Naive thymus-derived CD4-positive, alpha-beta T cell (primary cell): ENCODE measurements at places on chromosomes 12 and 14. TPM values are rescaled to one million over a fixed set of nuclear protein-coding genes. Genes with fewer than 3 reads are reported as not detected.
A peak's percentile ranks its signal among the peaks of the same experiment; 100 is the strongest.

The OR6C2 gene
- not detected for polyA plus RNA-seq

DNA sequence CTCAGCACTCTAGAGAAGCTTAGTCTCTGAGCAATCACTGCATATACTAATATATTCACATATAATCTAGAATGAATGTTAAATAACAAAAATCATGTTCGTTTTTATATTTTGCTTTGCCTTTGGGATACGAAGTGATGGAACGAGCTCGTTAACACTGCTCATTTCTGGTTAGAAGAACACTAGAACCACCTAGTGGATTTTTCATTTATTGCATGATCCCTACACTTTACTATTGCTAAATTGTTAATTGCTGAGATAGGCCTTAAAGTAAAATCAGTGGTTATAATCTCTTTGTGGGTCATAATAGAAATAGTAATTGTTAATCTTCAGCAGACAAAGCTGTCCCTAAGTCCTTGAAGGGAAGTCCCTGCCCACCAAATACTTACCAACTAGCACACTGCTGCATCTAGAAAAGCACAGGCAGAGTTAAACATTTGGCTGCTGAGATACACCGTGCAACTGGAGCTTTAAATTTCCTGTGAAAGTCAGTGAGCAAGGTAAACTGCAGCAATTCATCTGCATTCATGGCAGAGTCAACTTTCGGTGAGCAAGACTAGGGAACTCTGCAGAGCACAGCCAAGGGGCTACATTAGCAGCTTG, 353.7 kb downstream of the APAF1 start:
- no peaks in the 10 kb centered on the region for H3K36me3 ChIP-seq
- H3K27me3 ChIP-seq, result no peaks in the 10 kb centered on the region
- H3K27ac ChIP-seq, result no peak overlapping the region

The ENDOU gene
- polyA plus RNA-seq, result not detected

DNA sequence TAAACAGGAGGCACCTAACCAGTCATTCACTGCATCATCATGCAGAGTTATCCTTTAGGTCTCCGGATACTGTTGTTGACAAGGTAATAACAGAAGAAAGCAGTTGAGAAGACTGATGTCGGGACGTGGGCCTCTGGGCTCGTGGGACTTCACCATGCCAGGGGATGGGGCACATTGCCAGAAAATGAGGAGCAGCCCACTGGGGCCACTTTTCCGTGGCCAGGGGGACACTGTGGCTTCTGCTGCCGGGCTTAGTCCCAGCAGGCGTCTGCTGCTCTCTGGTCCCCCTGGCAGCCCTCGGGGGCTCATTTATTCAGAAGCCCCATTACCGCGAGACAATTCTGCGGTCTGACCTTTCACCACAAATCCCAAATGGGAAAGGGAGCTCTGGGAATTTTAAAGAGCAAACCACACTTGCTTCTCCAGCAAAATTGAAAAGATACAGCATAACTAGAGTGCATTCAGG, 201.2 kb downstream of the DAD1 start:
- no peak overlapping the region for H3K4me3 ChIP-seq
- H3K36me3 ChIP-seq, result no peaks in the 10 kb centered on the region
- H3K27me3 ChIP-seq, result no peaks in the 10 kb centered on the region

GRCh38 chr12:59634254-59634653, 38.4 kb downstream of the SLC16A7 start:
- no peak overlapping the region for H3K4me3 ChIP-seq
- H3K27ac ChIP-seq, result no peak overlapping the region
- no peaks in the 10 kb centered on the region for H3K36me3 ChIP-seq
- no peaks in the 10 kb centered on the region for H3K27me3 ChIP-seq

The PPFIA2 gene
- not detected for polyA plus RNA-seq

DNA sequence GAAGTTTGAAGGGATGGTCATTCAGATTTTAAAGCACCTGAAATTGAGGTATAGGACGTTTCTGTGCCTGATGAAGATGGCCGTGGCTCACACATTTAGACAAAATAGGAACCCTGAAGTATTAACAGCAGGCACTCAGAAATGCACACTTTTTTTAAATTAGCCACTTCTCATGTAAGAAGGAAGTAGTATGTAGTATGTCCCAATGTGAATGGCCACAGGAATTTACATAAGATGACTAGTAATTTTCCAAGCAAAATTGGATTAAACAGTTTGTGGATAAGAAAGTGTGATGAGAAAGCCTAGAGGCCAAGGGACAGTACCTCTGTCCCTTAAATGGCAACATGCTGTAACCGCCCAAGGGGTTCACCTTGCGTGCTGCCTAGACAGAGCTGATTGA, 1.8 kb upstream of the MIS18BP1 start:
- DNase-seq, result no peak
- no peaks in the 10 kb centered on the region for H3K27me3 ChIP-seq
- H3K27ac ChIP-seq, result no peak overlapping the region
- no peak overlapping the region for H3K4me3 ChIP-seq
- H3K4me1 ChIP-seq, result no peaks in the 10 kb centered on the region
- no peaks in the 10 kb centered on the region for H3K36me3 ChIP-seq

DNA sequence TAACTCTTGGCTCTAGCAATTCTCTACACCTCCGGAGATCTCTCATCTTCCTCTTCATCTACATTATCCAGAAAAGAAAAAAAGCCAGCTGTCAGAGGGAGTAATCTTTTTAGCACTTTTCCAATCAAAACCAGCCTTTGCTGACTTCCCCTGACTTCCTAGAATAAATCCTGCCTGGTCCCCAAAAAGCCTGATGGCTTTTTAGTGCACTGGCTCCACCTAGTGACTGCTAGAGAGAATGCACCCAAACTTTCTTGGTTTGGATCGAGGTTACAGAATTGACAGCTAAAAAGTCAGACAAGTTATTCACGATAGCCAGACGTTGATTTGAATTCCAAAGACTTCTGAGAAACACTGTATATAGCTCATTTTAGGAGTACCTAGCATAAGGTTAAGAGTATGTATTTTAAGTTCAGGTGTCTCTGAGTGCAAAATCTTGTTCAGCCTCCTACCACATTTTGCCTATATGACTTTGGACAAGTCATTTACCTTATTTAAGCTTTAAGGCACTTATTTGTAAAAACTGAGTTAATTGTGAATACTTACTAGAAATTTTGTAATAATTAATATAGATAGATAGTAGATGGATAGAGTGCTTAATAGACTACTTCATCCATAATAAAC, 185.7 kb upstream of the GRIN2B start:
- H3K27me3 ChIP-seq, result no peaks in the 10 kb centered on the region
- peak; percentile 30 for DNase-seq
- no peaks in the 10 kb centered on the region for H3K36me3 ChIP-seq
- no peaks in the 10 kb centered on the region for H3K4me1 ChIP-seq
- no peak overlapping the region for H3K27ac ChIP-seq
- H3K4me3 ChIP-seq, result no peak overlapping the region

GRCh38 chr14:25803386-25804018, 753.6 kb upstream of the STXBP6 start:
- no peak for DNase-seq
- H3K4me1 ChIP-seq, result no peaks in the 10 kb centered on the region
- H3K36me3 ChIP-seq, result no peaks in the 10 kb centered on the region

DNA sequence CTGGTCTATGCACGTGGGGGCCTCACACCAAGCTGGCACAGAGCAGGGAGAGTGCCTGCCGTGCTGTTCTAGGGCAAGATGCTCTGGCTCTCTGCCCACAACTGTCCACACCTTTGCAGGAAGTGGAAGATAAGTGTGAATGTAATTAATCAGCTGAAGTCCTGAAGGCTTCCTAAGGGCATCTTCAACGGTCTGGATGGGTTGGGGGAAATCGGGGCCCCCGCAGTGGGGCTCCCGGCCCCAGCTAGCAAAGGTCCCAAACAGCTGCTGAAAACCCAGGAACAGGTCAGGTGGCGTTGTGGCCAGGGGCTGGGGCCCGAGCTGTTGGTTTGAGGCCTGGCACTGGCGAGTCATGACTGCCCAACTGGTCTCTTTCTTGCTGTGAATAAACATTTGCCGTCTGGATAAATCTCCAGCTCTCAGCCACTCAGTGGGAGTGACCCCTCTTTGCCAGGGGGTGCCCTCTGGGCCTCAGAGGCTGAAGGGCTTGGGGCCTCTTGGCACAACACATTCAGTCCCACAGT, 6.7 kb upstream of the SLC25A29 start:
- H3K27ac ChIP-seq, result no peak overlapping the region
- no peak overlapping the region for H3K4me3 ChIP-seq
- H3K4me1 ChIP-seq, result no peaks in the 10 kb centered on the region
- no peaks in the 10 kb centered on the region for H3K36me3 ChIP-seq

DNA sequence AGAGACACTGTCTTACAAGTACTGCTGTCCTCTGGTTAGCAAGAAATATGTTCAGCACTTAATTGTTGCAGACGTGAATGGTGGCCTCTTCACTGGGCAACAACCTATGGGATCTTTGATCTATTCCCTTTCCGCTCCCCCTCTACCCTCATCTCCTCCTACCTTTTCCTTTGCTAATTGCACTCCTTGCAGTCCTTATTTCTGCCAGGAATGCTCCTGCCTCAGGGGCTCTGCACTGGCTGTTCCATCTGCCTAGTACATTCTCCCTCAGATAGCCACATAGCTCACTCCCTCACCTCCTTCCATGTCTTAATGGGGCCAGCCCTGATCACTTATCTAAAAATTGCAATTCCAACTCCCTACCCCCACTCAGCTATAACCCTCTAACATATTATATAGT, 4.5 kb upstream of the NFYB start:
- no peak overlapping the region for H3K4me3 ChIP-seq
- H3K27ac ChIP-seq, result no peak overlapping the region
- H3K36me3 ChIP-seq, result no peaks in the 10 kb centered on the region
- no peaks in the 10 kb centered on the region for H3K27me3 ChIP-seq

The NXPH4 gene
- not detected for polyA plus RNA-seq

DNA sequence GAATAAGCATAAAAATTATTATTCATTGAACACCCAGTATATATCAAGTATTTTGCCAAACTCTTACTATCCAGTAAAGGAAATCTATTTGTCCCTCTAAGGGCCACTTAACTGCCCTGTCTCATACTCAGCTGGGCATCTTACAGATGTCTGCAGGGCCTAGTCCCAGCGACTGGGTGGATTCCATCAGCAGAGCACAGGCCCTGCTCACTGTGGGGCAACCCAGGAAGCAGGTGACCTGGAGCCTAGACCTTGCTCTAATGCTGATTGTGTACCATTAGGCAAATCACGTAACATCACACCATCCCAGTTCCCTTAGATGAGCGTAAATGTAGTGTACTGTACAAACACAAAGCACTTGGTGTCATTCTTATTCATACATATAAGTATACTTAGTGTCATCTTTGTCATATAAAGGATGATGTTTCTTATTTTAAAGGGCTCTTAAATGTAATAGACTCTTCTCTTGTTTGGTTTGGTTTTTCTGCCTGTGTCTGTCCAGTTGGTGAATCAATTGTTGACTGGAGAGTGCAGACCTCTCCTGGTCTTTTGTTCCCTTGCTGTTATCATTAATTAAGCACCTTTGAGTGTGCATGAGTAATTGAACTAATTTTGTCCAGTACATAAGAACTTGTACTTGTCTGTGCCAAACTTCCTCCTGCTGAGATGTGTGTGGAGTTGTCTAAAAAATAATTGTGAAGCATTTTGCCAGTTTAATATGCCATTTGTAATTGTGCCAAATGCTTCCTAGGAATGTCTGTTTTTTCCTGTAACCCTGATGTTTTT, 49.3 kb downstream of the RAB35 start:
- no peak overlapping the region for H3K27ac ChIP-seq
- H3K4me3 ChIP-seq, result no peak overlapping the region
- DNase-seq, result no peak
- no peaks in the 10 kb centered on the region for H3K4me1 ChIP-seq

- no peaks in the 10 kb centered on the region for H3K36me3 ChIP-seq
- no peak for DNase-seq
- no peaks in the 10 kb centered on the region for H3K4me1 ChIP-seq
- no peaks in the 10 kb centered on the region for H3K27me3 ChIP-seq
- no peak overlapping the region for H3K4me3 ChIP-seq
Observed at GRCh38 chr14:103130965-103131364, 7.7 kb downstream of the TNFAIP2 start.

- peak overlapping the region; percentile 87 for H3K27ac ChIP-seq
- H3K36me3 ChIP-seq, result peaks cover 13% of the 10 kb centered on the region
- H3K4me1 ChIP-seq, result peaks cover 13% of the 10 kb centered on the region
- H3K27me3 ChIP-seq, result no peaks in the 10 kb centered on the region
- H3K4me3 ChIP-seq, result peak overlapping the region; percentile 87
- no peak for DNase-seq
Observed at GRCh38 chr14:20468764-20469241, 403 bp upstream of the PNP start.

The PIWIL1 gene
- polyA plus RNA-seq, result not detected

DNA sequence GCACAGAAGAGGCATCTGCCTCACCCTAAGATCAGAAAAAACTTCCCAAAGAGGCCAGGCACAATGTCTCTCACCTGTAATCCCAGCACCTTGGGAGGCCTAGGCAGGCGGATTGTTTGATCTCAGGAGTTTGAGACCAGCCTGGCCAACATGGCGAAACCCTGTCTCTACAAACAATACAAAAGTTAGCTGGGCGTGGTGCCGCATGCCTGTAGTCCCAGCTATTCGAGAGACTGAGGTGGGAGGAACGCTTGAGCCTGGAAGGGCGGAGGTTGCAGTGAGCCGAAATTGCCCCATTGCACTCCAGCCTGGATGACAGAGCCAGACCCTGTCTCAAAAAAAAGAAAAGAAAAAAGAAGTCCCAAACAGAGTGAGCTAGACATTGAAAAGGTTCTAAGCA, 4.5 kb downstream of the ZBTB1 start:
- peak overlapping the region; percentile 1 for H3K27ac ChIP-seq
- H3K36me3 ChIP-seq, result no peaks in the 10 kb centered on the region
- DNase-seq, result no peak
- no peaks in the 10 kb centered on the region for H3K27me3 ChIP-seq
- no peak overlapping the region for H3K4me3 ChIP-seq

- peaks cover 7% of the 10 kb centered on the region for H3K4me1 ChIP-seq
- H3K36me3 ChIP-seq, result no peaks in the 10 kb centered on the region
- peaks cover 16% of the 10 kb centered on the region for H3K27me3 ChIP-seq
- no peak overlapping the region for H3K27ac ChIP-seq
- H3K4me3 ChIP-seq, result no peak overlapping the region
- no peak for DNase-seq
Observed at GRCh38 chr12:54016478-54016964, 7.7 kb downstream of the HOXC8 start.

GRCh38 chr12:88706286-88706685, 126.0 kb upstream of the KITLG start:
- DNase-seq, result no peak
- no peak overlapping the region for H3K4me3 ChIP-seq
- no peaks in the 10 kb centered on the region for H3K36me3 ChIP-seq
- H3K27me3 ChIP-seq, result no peaks in the 10 kb centered on the region
- H3K27ac ChIP-seq, result no peak overlapping the region
- no peaks in the 10 kb centered on the region for H3K4me1 ChIP-seq

The SLC25A21 gene
- polyA plus RNA-seq, result not detected
